Small intestine (tissue), 16 donors: ENCODE measurements at places on chromosomes 12 and 14.

- DNase-seq: no peak
Measured at GRCh38 chr12:4241592-4241991, 32.0 kb upstream of the CCND2 start.

DNA sequence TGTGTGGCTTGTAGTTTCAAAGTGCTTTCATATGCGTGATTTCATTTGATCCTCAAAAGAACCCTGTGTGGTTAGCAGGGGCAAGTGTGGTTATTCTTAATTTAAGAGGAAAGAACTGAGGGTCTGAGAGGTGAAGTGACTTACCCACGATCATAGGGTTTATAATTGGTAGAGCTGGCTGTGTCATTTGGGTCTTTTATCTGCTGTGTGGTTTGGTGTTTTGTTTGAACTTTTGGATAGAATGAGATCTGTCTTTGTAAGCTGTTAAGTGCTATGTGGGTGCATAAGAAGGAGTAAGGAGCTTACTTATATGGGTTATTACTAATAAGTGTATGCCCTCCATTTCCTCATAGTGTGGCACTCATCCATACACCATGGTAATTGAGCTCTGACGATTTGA, 190.0 kb downstream of the CACNA1C start:
- DNase-seq: no peak

DNA sequence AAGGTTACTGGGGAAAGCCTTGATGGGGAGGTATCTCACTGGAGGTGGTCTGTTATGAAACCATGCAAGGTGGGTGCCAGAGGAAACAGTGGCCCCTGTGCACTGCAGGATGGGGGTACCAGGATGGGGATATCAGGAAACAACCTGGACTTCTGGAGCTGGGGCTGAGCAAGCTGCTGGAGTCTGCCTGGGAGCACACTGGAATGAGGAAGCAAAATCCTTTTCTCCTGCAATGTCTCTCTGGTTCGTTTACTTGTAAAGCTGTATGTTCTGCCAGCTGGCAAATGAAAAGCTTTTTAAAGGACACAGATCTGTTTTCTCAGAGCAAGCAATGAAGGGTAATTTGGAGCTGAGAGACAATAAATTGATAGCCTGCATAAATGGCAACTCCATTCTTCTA, 23.2 kb upstream of the SERPINA1 start:
- DNase-seq: peak; percentile 32

- no peak for DNase-seq
Measured at GRCh38 chr12:19909418-19909817, 458.9 kb upstream of the PDE3A start.

GRCh38 chr14:103693515-103693914, 21.7 kb downstream of the XRCC3 start:
- DNase-seq: peak; percentile 70

- DNase-seq: no peak
Measured at GRCh38 chr14:52693532-52693931, 1.8 kb downstream of the ERO1A start.

DNA sequence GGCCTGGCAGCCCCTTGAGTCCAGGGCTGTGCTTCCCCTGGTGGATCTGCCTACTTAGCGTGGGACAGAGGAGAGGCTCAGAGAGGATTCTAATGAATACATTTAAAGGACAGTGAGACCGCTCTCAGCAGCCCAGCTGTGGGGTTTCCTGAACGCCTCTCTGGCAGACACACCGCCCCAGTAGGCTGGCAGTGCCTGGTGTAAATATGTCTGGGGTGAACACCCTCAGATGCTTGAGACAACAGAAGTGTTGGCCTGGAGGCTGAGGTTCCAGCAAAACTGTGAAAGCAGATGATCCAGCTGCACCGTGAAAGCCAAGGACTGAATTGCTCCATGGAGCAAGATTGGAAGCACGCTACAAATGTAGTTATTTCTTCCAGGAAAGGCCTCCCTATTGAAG, 55.1 kb downstream of the LRRC74A start:
- no peak for DNase-seq

- DNase-seq: no peak
Measured at GRCh38 chr12:501722-502447, 42.1 kb downstream of the B4GALNT3 start.

DNA sequence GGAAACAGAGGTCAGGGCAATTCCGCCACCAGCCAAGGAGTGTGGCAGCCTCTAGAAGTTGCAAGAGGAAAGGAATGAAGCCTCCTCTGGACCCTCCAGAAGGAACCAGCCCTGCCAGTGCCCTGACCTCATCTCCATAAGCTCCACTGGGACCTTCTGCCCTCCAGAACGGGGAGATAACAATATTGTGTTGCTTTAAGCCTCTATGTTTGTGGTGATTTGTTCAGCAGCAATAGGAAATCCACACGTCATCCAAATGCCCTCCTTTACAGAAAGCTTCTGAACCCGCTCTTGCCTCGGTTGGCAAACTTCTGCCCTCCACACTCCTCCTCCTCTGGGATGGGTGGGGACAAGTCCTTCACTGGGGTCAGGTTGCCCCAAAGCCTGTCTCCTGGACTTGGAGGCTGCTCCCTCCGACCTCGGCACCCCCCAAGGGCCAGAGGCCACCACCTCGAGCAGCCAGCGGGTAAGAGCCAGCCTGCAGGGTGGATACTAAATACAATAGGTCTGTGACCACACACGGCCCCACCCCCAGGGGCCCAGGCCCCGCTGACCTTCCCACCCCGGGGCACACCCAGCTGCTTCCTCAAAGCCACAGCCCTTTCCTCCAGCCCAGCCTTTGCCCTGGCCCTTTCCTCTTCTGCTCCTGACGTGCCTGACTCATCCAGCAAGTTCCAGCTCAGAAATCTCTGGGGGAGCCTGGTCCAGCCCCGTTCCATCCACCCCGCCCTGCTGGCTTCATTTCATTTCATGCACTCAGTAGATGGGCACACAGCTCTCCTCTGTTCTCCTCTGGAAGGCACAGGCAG, 58.7 kb upstream of the NCOR2 start:
- peak; percentile 90 for DNase-seq

DNA sequence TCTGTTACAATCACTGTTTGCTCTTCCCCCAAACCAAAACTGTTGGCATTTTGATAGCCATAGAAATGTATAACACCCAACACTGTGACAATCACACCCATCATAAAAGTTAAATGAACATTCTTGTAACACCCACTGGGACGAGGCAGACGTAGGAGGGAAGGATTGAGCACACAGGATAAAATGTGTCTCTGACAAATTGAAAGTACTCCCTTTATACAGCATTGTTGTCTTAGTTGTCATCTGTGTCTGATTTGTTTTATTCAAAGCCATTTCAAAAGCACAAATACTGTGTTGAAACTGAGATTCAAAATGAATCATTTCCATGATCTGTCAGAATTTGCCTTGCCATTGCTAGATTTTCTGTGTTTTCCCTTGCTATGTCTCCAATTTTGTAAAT, 436.3 kb downstream of the TMTC2 start:
- DNase-seq: no peak

DNA sequence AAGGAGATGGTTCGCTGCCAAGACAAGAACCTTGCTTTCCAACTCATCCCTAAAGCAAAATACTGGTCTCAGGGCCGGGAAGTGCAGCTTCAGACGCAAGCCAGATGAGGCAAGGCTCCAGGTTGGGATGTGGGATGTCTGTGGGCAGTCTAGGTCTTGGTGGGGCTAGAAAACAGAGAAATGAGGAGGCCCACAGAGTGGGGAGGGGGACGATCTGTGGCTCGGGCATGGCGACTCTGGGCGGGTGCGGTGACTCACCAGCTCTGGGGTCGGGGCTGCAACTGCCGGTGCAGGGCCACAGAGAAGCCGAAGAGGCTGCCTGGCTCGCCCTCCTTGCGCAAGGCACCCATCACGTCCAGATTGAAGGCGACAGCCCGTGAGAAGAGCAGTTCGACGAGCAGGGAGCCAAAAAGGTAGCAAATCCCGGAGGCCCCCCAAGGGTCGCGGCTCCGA, 459 bp downstream of the ITGA7 start:
- DNase-seq: no peak

- no peak for DNase-seq
Measured at GRCh38 chr12:9255837-9256236, 47.6 kb upstream of the PZP start.

DNA sequence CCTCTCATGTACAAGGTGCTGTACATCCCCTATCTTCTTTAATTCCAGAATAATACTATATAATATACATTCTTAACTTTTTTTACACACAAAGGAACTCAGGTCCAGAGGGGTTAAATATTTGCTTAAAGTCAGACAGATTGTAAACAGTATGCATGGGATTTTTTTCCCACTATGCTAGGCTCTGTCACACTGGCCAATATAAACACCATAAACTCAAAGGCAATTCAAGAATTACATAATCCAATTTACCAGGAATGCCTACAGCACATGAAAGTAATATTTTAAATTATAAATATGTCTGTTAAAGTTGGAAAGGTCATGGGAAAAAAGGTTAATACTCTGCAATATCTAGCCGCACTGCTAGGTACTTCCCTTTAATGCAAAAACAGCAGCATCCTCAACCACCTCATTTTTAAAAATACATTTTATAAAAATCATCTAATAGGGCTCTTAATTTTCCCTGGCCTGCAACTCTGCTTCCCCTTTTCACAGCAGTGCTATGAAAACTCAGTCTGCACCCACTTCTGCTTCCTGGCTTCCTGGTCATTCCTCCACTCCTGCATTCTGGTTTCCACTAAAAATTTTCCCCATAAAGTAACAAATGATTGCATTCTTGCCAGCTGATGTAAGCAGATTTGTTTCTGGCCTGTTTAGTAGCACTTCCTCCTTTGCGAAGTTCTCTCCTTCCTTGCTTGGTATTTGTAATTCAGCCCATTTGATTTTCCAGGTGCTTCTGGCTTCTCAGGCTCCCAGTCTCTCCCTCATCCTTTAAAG, 128.1 kb downstream of the ITPR2 start:
- DNase-seq: peak; percentile 48

DNA sequence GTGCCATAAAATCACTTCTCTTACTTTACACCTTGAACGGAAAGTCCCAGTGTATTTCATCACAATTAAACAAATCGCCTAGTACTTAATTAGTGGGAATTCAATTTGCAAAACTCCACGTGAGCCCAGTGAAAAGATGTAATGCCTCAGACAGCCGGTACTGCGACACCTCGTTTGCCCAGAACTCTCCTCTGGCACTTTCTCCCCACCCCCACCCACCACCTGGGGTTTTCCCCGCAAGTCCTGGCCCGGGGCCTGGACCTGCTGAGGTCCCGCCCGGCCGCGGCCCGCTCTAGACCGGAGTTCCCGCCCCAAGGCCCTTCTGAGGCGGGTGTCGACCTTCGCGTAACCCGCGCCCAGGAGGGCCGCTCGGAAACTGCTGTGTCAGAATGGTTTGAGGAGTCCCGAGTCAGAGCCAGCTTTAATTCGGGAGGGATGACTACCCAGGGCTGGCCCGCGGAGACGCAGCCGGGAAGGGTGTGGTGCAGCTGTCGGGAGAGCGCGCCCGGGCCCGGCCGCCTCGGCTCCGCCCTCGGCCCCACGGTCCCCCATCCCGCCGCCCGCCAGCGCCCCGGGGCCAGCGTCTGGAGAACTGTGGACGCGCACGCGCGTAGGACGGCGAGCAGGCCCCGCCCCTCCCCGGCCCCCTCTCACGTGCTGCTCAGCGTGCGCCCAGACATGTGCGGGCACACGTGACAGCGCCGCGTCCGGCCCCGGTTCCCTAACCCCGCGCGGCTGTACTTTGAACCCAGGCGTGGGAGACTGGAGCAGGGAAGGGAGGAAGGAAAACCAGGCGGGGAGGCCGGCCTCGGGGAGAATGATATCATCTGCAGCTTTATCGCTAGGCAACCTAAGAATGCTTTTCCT, 10.8 kb downstream of the BHLHE41 start:
- DNase-seq: peak; percentile 100

DNA sequence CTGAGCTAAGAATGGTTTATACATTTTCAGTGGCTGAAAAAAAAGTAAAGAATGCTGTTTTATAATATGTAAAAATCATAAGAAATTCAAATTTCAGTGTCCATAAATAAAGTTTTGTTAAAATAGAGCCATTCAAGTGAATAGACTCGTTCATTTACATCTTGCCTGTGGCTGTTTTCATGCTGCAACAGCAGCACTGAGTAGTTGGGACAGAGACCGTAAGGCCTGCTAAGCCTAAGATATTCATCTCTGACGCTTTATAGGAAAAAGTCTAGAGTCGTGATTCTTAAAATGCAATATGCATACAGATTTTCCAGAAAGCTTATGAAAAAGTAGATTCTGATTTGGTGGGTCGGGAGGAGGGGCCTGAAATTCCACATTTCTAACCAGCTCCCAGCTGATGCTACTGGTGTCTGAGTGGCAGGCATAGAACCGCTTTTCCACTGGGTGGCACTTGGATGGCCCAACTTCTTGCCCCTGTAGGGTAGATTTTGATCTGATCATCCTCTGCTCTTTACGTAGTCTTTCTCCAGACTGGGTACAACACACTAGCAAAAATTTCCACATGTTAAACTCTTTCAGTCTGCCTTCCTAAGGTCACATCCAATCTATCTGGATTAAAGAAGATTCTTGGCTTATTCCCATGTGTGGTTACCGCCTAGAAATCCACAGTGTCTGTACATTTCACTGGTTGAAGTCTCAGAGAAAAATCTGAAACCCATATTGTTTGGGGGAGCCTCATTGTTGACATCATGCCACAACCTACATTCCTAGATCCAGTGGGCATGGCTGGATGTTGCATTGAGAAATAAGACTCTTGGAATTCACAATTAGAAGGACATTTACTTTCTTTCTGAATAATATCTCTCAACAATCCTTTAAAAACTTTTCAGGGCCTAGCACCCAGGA, 151.2 kb downstream of the C12orf75 start:
- no peak for DNase-seq

- DNase-seq: peak; percentile 74
Measured at GRCh38 chr14:68779761-68780323, 13.0 kb downstream of the ZFP36L1 start.
